ENCODE measurements at places on chromosomes 13 and 19.

DNA sequence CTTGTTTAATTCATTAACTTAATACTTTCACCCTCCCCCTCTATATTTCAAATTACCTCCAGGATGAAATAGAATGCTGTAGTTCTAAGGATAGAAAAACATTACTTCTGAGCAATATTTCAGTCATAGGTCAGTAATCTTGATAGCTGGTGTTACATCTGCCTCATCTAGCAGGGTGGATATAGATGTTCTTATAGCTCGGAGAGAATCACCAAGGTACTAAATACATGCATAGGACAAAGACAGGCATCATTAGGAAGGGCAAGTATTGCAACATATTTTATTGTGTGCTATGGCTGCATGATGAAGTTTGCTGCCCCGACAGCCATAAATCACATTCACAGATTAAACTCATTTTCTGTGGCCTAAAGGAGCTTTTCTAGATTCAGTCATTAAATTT is 601.0 kb downstream of the FGF9 start:
- no peak for DNase-seq

DNA sequence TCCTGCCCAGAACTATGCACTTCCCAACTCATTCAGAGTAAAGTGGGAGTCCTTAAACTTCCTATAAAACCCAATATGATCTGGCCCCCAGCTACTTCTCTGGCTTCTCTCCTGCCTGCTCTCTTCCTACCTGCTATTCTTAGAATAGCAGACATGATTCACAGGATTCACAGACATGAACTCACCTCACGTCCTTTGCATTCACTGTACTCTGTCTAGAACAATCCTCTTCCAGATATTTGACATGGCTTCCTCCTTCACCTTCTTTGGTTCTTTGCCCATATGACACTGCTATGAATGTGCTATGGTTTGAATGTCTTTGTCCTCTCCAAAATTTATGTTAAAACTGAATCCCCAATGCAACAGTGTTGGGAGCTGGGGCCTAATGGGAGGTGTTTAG is 154.9 kb downstream of the UGGT2 start:
- DNase-seq, result no peak

DNA sequence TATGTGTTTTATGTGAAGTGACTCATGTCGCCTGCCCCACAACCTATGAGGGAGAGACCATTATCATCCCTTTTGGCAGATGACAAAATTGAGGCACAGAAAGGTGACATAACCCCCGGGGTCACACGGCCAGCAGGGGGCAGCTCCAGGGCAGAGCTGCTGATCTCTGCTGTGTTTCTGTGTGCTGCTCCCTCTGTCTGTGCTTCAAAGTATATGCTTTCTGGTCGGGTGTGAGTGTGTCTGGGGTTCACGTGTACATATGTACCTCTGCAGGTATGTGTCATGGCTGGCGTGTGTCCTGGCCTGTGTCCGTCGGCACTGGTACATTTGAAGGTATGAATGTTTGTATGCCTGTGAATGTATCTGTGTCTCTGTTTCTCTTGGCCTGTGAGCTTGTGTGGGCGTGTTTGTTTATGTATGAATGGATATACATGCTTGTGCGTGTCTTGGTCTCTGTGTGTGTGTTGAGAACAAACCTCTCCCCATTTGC is 7.1 kb downstream of the LIPE start:
- DNase-seq, result peak; percentile 66

DNA sequence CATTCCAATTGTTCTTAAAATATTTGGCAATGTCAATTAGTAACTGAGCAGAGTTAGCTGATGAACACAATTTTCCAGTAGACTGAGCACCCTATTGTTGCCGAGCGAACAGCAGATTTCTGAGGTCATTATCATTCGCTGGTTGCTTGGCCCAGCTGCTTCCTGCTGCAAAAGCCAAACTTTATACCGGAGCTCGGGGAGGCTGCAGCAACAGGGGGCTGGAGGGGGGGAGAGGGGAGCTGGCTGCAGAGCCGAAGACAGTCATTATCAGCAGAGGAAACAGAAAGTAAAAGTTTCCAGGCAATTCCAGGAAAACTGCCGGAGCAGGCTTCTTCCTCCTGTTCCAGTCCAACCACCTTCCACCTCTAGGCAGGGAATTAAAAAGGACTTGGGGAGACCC is 77.9 kb downstream of the ZNF536 start:
- no peak for DNase-seq

DNA sequence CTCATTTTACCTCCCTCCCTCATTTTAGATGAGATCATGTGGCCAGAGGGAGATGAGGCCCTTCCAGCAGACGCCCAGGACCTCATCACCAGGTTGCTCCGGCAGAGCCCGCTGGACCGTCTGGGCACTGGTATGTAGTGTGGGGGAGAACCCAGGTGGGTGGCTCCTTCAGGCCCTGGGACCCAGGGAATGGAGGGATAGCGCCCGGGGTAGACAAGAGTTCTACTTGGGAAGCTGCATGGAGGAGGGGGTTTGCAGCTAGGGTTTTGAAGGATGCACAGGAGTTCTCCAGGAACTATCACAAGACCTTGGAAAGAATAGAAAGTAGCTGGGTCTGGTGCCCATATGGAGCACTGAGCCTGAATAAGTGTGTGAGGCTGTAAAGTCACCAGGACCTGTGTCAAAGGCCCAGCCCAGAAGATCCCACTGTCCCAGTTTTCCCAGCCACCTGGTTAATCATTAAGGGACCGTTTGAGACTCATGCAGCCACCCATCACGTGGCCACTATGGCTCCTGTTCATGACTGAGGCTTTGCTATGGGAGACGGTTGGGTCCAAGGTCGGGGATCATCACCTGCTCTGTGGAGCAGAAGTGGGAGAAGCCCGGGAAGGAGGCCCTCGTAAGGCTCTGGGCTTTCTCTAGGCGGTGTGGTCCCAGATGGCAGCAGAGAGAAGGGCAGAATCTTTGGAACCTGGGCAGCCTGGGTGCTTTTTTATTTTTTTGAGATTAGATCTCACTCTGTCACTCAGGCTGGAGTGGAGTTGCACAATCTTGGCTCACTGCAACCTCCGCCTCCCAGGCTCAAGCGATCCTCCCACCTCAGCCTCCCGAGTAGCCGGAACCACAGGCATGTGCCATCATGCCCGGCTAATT is 17.0 kb upstream of the PIK3R2 start:
- DNase-seq, result no peak

DNA sequence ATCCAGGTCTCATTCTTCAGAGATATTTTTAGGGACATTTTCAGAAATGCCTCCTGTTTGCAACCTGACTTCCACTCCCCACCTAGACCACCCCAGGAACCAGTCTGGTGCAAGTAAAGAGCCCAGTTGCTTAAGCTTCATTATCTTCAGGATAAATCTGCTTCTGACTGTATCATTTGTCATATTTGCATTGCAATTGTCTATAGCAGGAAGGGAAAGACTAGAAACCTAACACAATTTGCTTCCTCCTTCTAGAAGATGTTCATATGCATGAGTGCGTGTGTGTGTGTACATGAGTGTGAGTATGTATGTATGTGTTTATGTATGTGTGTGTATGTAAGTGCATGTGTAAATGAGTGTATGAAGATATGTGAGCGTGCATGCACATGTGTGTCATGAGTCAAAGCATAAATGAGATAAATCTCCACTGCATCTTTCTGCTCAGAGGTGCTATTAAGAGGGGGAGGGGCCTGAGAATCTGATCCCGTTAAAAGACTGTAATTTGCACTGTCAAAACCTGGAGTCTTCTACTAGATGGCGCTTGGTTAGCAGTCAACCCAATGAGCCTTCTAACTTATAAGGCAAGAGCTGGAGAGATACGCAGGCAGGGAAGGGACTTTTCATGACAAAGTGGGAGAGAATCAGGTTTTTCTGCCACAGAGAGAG is 178.8 kb upstream of the KL start:
- DNase-seq, result no peak

GRCh38 chr13:91740756-91741155 is 342.3 kb downstream of the GPC5 start:
- no peak for DNase-seq

DNA sequence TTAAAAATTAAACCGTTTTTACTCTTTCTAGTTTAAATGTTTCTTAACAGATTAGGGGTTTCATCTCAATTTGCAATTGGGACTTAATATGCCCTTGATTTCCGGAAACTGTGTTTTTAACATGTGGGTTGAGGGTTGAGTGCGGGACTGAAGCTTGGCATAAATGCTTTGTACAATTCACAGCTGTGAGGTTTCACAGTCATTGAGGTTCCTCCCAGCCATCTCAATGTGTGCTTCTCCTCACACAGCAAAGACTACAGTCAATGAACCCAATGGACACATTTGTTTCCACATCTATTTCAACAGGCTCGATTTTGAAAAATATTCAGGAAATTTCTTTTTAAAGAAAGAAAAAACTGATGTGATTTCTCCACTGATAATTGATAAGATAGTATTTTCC is 328.6 kb downstream of the TBC1D4 start:
- no peak for DNase-seq

DNA sequence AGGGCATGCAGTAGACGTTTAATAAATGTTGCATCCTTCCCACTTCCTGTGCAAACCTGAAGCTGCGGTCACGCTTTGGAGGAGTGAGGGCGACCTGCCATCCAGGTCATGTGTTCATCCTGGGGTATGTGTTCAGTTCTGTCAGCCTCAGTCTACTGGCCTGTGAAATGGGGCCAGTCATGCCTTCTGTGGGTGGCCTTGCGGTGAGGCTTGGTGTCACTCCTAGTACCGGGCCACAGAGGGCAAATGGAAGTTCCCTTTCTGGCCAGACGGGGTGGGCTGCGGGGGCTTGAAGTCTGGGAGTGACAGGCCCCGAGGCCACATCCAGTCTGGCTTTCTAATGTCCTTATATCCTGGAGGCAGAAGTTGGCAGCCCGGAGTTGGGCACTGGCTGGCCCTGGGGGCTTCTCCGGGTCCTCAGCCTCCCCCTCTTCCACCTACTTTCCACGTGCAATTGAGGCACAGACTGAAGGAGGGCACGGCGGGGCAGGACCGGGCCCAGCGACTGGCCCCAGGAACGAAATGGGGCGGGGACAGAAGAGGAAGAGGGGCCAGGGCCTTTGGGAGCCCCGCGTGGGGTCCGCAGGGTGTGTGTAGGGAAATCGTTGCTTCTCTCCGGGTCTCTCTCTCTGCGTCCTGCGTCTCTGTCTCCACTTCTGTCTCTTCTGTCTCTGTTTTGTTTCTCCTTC is 11.1 kb downstream of the PDE4A start:
- no peak for DNase-seq

GRCh38 chr19:35665604-35666003 is 713 bp upstream of the UPK1A start:
- no peak for DNase-seq

GRCh38 chr13:100203696-100204367 is 114.9 kb downstream of the PCCA start:
- DNase-seq, result no peak

DNA sequence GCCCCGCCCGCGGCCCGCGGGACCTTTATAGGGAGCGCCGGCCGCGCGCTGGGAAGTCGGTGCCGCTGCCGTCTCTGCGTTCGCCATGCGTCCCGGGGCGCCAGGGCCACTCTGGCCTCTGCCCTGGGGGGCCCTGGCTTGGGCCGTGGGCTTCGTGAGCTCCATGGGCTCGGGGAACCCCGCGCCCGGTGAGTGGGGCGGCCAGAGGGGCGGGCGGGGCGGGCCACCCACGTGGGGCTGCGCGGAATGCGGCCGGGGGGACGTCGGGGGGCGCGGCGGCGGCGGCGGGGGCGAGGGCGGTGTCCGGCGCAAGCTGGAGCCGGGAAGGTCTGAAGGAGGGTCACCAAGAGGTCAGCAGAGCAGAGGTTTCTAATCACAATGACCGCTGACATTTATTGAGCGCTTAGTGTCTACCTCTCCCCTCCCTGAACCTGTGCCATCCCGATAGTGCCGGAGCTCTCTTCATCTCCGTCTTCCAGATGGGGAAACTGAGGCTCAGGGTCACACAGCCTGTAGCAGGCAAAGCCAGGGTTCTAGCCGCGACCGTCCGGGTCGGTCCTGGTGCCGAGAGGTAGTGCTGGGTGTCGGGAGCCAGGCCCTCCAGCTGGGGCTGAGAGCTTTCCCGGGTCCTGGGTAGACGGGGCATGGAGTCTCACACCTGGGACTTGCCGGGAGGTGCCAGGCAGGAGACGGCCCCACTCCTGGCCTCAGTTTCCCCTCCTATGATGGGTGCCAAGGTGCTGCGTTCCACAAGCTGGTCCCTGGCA is at the start of gene FSTL3:
Gene FSTL3 (plus strand): TSS at position 54 of the 767 bp plus-strand sequence. CDS start 32 bp downstream, at position 86.
- no peak for DNase-seq

GRCh38 chr13:48094404-48094780 is 512 bp downstream of the MED4 start:
- peak; percentile 55 for DNase-seq

- no peak for DNase-seq
Observed at GRCh38 chr13:41660411-41660810, 203.1 kb downstream of the RGCC start.

- no peak for DNase-seq
Observed at GRCh38 chr19:35216833-35217648, 11.5 kb downstream of the FAM187B start.

- DNase-seq, result no peak
Observed at GRCh38 chr13:63516124-63516523, 2100.5 kb upstream of the PCDH20 start.

DNA sequence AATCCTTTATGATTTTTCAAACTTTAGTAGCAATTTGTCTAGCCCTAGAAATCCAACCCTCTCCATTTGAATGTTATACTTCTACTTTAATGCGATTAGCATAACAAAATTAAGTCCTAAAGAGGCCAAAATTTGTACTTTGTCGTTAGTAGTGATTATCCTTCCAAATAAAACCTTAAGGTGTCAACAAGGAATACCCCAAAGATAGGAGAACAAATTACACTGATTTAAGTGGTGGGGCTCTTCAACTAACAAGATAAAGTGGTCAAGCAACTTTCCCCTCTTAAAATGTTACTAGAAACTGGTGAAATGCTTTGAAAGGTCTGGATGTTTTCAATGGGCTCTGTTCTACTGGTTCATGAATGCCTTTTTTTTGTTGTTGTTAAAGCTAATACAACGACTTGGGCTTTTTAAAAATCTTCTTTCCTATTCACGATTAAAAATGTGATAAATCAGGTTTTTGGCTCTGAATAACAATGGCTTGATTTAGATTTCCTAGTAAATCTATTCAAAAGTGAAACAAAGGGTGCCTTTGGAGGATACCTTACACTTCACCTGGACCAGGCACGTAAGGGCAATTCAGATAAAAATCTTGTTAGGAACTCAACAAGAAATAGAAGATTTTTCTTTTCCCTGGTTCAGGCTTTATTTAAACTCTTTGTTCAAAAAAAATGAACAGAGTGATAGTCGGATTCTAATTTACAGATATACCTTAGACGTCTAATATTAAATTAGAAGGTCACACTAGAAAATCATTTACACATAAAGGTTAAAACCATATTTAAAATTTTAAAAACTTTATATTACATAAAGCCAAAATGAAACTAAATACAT is 3.1 kb downstream of the SOX21 start:
- no peak for DNase-seq

GRCh38 chr19:39497701-39497995 is 1.1 kb upstream of the DLL3 start:
- DNase-seq, result no peak

DNA sequence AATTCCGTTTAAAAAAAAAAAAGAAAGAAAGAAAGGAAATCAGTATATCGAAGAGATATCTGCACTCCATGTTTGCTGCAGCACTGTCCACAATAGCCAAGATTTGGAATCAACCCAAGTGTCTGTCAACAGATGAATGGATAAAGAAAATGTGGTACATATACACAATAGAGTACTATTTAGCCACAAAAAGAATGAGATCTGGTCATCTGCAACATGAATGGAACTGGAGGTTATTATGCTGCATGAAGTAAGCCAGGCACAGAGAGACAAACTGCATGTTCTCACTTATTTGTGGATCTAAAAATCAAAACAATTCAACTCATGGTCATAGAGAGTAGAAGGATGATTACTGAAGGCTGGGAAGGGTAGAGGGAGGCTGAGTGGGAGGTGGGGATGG is 16.3 kb downstream of the ZNF565 start:
- no peak for DNase-seq

GRCh38 chr19:10155839-10156238 is 36.1 kb upstream of the EIF3G start:
- no peak for DNase-seq

Measured in hematopoietic multipotent progenitor cell treated with erythropoietin and hydrocortisone succinate and interleukin-3 and kit ligand, for 17 days (in vitro differentiated cells).